ENCODE measurements at places on chromosomes 12 and 14.
A peak's percentile ranks its signal among the peaks of the same experiment; 100 is the strongest.

DNA sequence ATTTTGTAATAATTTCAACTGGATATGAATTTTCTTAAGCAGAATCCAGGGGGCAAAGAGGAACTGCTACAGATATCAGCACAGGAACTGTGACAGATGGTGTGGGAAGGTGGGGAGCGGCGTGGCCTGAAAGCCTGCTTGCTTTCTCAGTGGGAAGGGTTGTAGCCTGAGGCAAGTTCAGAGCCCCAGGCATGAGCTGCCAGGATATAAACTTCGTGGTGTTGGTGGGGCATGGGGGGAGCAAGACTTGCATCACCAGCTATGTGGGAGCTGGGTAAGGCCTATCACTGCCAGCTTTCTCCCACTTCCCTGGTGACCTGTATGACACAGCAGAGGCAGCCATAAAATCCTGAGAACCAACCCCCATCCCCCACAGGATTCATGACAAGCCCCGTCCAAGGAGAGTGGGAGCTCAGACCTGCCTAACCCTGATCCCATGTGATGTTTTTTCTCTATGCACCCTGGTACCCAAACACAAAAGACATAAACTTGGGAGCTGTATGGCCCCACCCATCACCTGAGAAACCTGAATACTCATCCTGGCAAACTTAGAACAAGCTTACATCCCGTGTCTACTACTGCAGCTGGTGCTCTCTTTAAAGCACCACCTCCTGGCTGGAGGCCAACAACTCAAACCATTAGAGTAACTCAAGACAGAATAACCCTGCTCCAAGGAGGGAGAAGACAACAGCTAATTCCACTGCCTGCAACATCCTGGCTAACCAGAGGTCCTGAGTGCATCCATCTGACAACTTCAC lies 16.5 kb downstream of the CLEC1A start:
- DNase-seq, result no peak

DNA sequence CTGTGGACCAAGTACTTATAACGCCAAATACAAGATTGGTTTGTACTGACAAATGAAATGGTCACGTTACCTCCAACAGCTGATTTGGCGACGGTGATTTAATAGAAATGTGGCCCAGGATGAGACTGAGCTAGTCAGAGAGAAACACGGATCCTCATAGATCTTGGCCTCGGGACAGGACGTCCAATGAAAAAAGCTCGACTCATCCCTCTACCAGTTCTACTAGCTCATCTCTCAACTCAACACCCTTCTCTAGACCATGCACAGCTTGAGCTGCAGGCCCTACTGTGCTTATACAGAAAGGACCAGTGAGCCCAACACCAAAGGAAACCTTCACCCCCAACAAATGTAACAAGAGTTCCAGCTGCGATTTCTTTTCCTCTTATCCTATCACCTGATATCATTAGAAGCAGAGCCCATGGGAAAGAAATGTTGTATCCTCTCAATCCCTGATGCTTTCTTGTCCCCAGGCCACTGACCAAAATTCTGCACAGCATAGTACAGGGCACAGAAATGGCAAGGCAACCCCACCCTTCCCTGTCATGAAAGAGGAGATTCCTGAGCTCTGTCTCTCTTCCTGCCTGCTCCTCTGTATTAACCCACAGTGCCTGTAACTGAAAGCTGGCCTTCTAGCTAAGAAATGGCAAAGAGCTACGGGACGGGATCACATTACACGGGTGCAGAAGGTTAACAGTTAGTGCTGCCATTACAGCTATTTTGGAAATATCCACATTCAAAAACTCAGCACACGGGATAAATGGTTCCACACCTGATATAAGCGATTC lies 39.2 kb downstream of the DICER1 start:
- no peak for DNase-seq

DNA sequence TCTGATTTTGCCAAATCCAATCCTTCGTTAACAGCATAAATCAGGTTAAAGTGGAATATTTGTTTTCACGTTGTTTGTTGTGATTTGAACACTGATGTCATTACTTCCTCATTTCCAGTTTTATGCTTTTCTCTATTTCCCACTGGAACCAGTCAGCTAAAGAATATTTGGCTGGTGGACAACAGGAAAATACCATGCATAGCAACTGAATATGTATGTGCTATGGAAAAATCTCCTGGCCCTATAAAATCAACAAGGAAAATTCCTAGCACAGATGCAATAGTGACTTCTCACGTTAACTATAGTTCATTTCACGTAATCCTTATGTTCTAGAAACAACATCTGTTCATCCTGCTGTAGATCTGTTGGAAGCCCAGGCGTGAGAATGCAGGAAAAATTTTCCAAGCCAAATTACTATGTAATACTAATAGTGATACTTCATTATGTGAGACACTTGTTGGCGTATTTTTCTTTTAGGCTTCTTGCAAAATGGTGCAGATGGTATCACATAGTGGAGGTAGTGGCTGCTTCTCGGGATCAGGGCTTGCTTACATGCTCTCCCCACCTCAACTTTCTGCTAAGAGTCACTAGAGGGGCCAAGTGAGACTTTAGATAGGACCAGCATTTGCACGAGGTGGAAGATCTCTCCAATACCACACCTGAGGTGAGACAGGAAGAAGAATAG lies 86.3 kb upstream of the USP44 start:
- peak; percentile 80 for DNase-seq

- DNase-seq, result no peak
Observed at GRCh38 chr12:29463198-29463597, 34.3 kb downstream of the OVCH1 start.

GRCh38 chr12:122946690-122947341 lies 19.4 kb downstream of the ABCB9 start:
- DNase-seq, result peak; percentile 98

- DNase-seq, result no peak
Observed at GRCh38 chr14:61469781-61470180, 148.4 kb downstream of the PRKCH start.
